ENCODE measurements at places on chromosomes 6 and 20.

- DNase-seq: no peak
Measured at GRCh38 chr20:63522091-63522868, 1.7 kb downstream of the PPDPF start.

DNA sequence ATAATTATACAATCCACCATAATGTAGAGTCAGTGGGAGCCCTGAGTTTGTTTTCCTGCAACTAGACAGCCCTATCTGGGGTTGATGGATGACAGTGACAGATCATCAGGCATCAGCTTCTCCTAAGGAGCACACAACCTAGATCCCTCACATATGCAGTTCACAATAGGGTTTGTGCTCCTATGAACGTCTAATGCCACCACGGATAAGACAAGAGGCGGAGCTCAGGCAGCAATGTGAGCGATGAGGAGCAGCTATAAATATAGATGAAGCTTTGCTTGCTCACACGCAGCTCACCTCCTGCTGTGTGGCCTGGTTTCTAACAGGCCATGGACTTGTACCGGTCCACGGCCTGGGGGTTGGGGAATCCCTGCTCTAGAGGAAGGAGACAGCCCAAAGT, 25.9 kb downstream of the EDEM2 start:
- DNase-seq: no peak

- no peak for DNase-seq
Measured at GRCh38 chr6:169861431-169862042, 110.1 kb downstream of the ERMARD start.

- no peak for DNase-seq
Measured at GRCh38 chr20:8515810-8516435, 383.9 kb downstream of the PLCB1 start.

- DNase-seq: no peak
Measured at GRCh38 chr6:3013486-3013885, 13.8 kb downstream of the NQO2 start.

GRCh38 chr6:72689107-72689954, 67.5 kb downstream of the KCNQ5 start:
- no peak for DNase-seq

GRCh38 chr20:1299522-1299921, 29.4 kb downstream of the SDCBP2 start:
- DNase-seq: no peak

DNA sequence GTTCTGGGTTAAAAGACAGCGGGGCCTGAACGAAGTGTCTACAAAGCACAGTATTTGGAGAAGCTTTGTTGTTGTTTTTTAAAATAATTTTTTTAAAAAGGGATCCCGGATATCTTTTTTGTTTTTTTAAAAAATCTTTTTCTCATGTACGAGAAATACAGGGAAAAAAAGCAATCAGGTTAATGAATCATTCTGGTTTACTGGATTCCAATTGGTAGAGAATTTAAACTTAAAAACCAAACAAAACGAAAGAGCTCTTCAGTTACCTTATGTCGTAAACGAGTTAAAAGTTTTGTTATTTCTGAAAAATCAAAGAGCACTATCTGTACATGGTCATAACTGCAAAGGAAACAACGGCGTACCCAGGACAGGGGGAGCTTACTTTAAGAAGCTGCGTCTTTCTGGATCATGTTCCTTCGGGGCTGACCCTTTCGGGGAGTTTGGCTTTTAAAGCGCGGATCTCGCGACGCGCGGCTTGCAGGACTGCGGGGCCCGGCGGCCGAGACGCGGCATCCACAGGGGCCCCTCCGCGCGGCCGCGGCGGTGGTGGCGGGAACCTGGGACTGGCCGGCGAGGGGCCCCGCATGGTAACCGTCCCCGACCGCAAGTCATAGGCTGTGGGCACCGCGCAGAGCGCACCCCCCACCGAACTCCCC, 927 bp downstream of the IL20RA start:
- no peak for DNase-seq

DNA sequence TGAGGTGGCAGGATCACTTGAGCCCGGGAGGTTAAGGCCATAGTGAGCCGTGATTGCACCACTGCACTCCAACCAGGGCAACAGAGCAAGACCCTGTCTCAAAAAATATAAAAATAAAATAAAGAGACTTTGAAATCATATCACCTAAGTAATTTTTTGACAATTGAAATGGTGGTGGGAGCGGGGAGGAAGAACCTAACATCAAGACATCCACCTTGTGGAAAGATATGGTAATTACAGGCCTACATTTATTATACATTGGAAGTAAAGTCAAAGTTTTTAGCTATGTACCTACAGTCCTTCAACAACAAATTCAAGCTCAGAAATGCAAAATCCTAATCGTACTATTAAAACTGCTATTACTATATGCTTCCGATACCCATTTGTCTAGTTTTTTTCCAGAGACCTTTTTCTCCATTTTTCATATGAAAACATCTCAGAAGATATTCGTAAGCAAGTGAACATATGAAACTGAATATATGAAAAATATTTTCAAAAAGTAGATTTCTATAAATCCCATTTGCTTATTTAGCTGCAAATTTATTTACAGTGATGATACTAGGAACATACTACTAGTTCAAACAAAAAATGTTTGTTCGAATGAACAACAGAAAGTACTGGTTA, 83.3 kb downstream of the SYCP2 start:
- no peak for DNase-seq

DNA sequence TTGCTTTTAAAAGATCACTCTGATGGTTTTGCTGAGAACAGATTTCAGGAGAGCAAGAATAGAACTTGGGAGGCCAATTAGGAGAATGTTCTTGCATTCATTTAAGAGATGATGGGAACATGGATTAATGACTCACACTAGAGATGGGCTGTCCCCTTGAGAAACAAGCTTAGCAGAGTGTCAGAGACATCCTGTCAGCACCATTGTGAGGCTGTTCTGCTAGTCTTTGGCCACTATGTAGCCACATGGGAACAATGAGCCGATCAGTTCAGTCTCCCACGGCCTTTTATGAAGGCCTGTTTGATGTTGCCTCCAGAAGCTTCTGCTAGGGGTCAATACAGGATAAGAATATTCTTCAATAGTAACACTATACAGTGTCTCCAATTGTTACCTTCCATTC, 113.0 kb upstream of the EYA4 start:
- no peak for DNase-seq

- DNase-seq: no peak
Measured at GRCh38 chr20:64256282-64256935, 861 bp downstream of the PCMTD2 start.

- DNase-seq: no peak
Measured at GRCh38 chr20:48772183-48772976, 55.4 kb downstream of the PREX1 start.

- DNase-seq: no peak
Measured at GRCh38 chr20:50670126-50670862, 21.0 kb downstream of the RIPOR3 start.

GRCh38 chr6:68852791-68853190, 217.7 kb downstream of the ADGRB3 start:
- no peak for DNase-seq

- DNase-seq: no peak
Measured at GRCh38 chr20:18284805-18285533, 3.4 kb upstream of the ZNF133 start.

GRCh38 chr6:54624779-54625178, 221.8 kb upstream of the FAM83B start:
- DNase-seq: no peak

DNA sequence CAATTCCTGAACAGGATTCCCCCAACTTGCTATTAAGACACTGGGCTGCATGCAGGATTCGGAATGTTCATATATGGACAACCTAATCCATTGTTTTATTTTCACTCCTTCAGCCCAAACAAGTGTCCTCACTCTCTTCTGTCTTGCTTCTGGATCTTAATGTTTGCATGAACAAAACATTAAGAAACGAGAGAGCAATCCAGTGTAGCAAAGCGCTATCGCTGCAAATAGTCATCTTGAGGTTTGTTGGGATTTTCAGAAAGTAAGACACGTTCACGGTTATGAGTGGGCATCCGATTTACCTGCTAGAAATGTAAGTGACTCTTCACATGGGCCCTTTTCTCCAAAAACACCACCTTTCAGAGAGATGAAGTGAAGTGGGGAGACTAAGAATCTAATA, 156.4 kb downstream of the MBOAT1 start:
- DNase-seq: no peak

- DNase-seq: no peak
Measured at GRCh38 chr6:100342830-100343229, 121.9 kb downstream of the SIM1 start.

GRCh38 chr6:38527371-38527770, 112.4 kb downstream of the BTBD9 start:
- no peak for DNase-seq

- no peak for DNase-seq
Measured at GRCh38 chr20:31496761-31497295, 17.4 kb upstream of the HM13 start.

- peak; percentile 79 for DNase-seq
Measured at GRCh38 chr6:17484201-17484849, 90.9 kb downstream of the CAP2 start.

DNA sequence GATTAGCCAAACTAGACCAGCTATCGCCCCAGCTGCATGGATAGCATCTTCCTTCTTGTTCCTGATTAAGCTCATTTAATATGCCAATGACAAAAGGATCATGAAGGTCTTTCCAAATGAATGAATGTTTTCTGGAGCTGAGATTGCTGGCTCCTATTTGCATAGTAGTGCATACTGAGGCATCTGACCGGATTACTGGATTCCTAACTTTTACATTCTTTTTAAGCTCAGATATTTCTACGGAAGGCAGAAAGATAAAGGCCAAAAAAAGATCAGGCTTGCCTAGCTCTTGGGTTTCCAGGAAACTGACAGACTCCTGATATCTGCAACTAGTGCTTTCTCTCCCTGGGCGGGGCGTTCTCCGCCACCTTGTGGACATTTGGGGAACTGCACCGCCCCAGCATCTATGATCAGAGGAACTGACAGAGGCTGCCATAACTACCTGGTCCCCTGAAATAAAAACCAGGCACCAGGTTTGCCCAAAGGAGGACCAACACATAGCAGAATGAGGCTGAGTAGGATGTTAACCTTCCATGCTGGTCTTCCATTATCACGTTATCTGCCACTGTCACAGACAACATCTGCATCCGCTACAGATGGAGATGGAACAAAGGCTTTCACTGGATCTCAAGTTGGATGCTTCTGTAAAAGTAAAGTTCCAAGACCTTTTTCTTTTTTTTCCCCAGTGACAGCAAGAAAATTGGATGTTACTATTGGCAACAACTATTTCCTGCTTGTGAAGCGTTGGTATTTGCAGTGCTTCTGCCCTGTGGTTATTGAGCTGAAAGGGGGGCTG, 33.2 kb downstream of the NT5E start:
- no peak for DNase-seq

DNA sequence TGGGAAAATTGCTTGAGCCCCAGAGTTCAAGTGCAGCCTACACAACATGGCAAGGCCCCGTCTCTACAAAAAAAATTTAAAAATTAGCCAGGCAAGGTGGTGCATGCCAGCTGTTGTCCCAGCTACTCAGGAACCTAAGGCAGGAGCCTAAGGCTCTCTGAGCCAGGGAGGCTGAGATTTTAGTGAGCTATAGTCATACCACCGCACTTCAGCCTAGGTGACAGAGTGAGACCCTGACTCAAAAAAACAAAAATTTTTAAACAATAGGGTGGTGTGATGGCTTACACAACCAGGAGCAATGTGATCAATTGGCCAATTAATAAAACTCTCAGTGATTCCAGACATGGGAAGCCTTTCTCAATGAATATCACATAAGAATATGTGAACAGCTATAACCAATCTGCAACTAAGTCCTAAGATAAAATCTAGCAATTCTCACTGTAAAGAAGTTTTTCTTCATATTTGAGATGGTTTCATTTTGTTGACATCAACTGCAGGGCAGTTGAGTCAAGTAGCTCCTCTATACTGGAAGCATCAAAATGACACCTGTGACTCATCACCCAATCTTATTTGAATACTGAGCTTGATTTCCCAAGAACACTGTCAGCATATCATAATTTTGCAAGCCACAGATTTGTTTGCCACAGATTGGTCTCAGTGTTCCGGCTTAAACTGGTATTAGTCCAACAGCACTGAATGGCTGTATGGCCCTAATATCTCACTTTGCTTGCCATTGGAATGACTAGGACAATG, 169.0 kb upstream of the GJE1 start:
- DNase-seq: no peak

DNA sequence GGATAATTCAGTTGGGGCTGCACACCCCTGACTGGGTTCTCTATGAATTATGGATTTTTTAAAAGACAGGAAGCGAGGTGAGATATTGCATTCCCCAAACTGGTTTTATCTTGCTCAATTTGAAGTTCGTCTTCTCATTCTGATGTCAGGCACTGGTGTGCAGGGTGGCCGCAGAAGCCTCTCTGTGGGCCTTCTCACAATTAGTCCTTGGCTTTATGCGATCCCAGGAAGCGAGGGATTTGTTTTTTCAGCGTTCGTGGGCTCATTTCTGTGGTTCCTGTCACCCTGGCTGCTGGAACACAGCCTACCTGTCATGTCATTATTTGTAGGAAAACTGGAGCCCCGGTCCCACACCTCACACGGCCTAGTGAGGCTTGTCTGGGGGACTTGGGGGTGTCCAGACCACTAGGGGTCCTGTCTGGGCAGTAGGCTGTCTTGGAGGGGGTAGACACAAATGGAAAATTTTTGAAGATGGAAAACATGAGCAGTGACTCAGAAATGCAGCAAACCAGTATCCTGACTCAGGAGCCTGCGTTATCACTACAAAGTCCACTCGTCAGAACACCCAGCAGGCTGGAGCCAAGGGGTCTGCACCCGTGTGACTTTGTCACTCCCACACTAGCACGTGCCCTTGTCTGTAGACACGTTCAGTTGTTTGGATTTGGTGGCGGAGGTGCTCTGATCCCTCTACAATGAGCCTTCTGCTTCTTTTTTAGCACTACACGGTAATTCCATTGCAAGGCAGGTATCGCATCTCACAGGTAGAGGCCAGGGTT, 42.2 kb downstream of the GNAS-AS1 start:
- no peak for DNase-seq

DNA sequence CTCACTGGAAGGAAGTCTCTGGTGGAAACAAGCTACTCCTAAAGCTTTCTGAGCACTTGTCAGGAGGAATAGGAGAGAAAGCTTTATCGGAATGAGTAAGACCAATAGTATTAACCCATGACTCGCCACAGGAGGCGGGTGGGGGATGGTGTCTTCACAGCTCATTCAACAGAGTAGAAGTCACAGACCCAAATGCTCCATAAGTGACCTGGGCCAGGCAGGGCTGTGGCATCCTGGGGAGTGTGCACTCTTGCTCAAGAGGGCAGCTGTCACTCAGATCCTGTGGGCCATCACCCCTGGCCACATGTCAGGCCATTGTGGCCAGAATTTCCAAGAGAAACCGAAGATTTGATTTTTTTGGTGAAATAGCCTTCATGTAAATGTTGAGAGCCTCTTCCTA, 116.0 kb downstream of the SYCP2 start:
- no peak for DNase-seq

- no peak for DNase-seq
Measured at GRCh38 chr20:8447262-8448120, 315.4 kb downstream of the PLCB1 start.

DNA sequence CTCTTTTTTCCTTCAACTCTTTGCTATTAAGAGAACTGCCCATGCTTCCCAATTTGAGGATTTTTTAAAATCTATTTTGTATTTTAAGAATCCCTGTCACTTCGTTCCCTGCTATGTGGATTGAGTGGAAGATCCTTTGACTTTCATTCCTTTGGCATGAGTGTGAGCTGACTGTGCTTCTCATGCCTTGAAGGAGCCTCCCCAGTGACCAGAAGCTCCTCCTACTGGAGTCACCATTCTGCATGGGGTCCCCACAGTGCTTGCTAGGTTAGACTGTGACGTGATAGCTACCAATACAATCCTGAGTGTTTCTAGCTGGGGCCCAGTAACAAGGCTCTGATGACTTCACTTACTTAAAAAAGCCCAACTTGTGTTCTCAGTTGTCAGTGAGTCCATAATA, 104.4 kb upstream of the LAMP5 start:
- no peak for DNase-seq
